ENCODE measurements at places on chromosomes 12 and 14.
A peak's percentile ranks its signal among the peaks of the same experiment; 100 is the strongest.

GRCh38 chr12:33710548-33710947 is 270.9 kb upstream of the SYT10 start:
- no peaks in the 10 kb centered on the region for H3K27me3 ChIP-seq
- no peaks in the 10 kb centered on the region for H3K4me1 ChIP-seq
- H3K36me3 ChIP-seq, result no peaks in the 10 kb centered on the region
- no peak for DNase-seq

DNA sequence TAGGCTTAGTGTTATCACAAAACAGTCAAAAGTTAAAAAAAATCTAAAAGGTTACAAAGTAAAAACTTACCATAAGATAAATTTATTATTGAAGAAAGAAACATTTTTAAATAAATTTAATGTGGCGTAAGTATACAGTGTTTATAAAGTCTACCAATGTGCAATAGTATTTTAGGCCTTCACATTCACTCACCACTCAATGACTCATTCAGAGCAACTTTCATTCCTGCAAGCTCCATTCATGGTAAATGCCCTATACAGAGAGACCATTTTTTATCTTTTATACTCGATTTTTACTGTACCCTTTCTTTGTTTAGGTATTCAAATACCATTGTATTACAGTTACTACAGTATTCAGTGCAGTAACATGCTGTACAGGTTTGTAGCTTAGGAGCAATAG is 124.5 kb downstream of the ANO4 start:
- no peaks in the 10 kb centered on the region for H3K36me3 ChIP-seq
- no peaks in the 10 kb centered on the region for H3K4me1 ChIP-seq
- no peak for DNase-seq
- H3K4me3 ChIP-seq, result no peak overlapping the region

DNA sequence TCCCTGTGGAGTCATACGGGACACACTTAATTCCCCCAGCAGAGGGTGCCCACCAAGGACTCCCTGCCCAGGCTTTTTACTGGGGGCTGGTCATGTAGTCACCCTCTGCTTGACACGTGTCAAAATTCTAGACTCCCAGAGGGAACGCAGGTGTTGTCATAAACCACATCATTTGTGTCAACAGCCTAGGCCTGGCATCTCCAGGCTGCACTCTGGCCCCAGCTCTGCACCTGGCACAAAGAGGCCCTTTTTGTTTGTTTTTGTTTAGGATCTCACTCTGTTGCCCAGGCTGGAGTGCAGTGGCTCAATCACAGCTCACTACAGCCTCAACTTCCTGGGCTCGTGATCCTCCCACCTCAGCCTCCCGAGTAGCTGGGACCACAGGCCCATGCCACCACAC is 21.1 kb downstream of the BRI3BP start:
- peaks cover 27% of the 10 kb centered on the region for H3K36me3 ChIP-seq
- DNase-seq, result no peak
- H3K27ac ChIP-seq, result no peak overlapping the region
- H3K4me3 ChIP-seq, result no peak overlapping the region

- DNase-seq, result no peak
- no peak overlapping the region for H3K4me3 ChIP-seq
- H3K27ac ChIP-seq, result no peak overlapping the region
- no peaks in the 10 kb centered on the region for H3K36me3 ChIP-seq
- no peaks in the 10 kb centered on the region for H3K4me1 ChIP-seq
- H3K27me3 ChIP-seq, result peaks cover 16% of the 10 kb centered on the region
Measured at GRCh38 chr14:62015945-62016344, 253.7 kb downstream of the SNAPC1 start.

DNA sequence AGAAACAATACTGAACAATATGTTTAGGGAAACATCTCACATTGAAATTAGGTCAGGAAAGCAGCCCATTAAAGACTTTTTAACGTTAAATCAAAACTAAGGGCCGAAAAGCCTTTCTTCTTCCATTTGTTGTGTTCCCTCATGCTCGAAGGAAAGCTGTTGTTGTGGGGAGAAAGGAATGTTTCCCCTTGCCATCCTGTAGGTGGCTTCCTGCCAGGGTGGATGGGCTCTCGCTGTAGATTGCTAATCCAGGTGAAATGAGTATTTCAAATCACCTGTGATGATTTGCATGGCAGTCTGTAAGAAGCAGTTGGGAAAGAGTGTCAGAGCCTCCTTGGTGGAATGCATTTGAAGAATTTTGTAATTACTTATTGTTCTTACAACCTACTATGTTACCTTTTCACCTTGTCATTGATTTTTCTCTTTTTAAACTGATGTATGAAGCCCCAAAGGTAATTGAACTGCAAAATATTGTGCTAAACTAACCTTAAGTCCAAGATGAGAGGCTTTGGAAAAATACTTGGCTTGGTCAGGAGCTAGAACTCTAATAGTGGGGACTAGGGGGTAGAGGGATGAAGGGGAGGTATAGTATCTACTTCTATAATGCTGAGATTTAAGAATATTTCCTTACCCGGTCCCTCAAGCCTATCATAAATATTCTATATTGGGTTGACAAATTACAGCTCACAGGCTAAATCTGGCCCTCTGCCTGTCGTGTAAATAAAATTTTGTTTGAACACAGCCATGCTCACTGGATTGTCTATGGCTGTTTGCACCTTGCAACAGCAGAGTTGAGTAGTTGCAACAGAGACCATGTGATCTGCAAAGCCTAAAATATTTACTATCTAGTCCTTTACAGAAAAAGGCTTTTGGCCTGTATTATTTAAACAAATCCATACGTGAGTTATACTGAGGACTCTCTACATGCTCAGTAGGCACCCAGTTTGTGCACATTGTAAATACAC is 7.7 kb upstream of the DCP1B start:
- no peak overlapping the region for H3K27ac ChIP-seq
- no peaks in the 10 kb centered on the region for H3K4me1 ChIP-seq
- H3K4me3 ChIP-seq, result no peak overlapping the region
- H3K36me3 ChIP-seq, result no peaks in the 10 kb centered on the region
- H3K27me3 ChIP-seq, result no peaks in the 10 kb centered on the region

GRCh38 chr12:107655281-107656065 is 30.1 kb upstream of the PWP1 start:
- no peak overlapping the region for H3K27ac ChIP-seq
- no peaks in the 10 kb centered on the region for H3K4me1 ChIP-seq
- H3K27me3 ChIP-seq, result no peaks in the 10 kb centered on the region

- DNase-seq, result no peak
- H3K4me1 ChIP-seq, result peaks cover 13% of the 10 kb centered on the region
- no peak overlapping the region for H3K4me3 ChIP-seq
- no peaks in the 10 kb centered on the region for H3K36me3 ChIP-seq
Measured at GRCh38 chr12:68349220-68349621, 17.1 kb upstream of the MDM1 start.

DNA sequence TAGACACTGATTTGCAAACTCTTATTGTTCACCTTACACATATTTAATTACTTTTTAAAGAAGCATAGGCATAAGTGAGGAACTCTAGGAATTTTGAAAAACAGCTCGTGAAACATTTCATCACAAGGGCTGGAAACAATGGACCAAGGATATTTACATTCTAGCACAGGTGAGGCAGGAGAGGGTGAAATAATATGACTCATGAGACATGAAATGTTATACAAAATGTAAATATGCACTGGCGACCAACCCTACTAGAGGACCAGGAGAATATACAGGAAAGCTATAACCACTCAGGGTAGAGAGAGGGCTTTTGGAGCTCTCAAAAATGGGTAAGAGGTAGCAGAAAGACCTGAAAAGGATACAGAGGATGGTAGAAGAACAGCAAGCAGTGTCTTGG is 115.3 kb downstream of the PTGER2 start:
- no peaks in the 10 kb centered on the region for H3K36me3 ChIP-seq
- H3K4me3 ChIP-seq, result no peak overlapping the region
- H3K4me1 ChIP-seq, result peaks cover 10% of the 10 kb centered on the region
- DNase-seq, result no peak

DNA sequence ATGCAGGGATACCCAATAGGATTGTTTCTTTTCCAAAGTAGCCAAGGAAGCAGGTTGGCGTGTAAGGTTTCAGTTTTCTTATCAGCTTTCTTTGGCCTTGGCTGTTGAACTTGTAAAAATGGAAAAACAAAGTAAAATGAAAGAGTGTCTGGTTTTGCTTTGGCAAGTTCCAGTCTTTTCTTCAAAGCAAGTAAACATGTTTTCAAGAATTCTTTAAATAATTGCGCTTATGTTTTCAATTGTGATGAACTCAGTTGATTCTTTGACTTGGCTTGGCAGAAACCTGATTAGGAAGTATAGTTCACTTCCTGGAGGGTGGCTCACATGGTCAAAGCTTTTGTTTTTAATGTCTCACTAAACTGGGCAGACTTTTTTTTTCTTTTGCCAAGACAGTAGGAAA is 112.2 kb upstream of the USP44 start:
- H3K36me3 ChIP-seq, result no peaks in the 10 kb centered on the region
- H3K4me3 ChIP-seq, result no peak overlapping the region
- H3K27ac ChIP-seq, result no peak overlapping the region
- H3K4me1 ChIP-seq, result no peaks in the 10 kb centered on the region

- DNase-seq, result no peak
- no peak overlapping the region for H3K27ac ChIP-seq
- no peak overlapping the region for H3K4me3 ChIP-seq
- H3K36me3 ChIP-seq, result no peaks in the 10 kb centered on the region
Measured at GRCh38 chr12:5217936-5218335, 174.3 kb downstream of the KCNA5 start.

- H3K27me3 ChIP-seq, result peaks cover 18% of the 10 kb centered on the region
- H3K27ac ChIP-seq, result no peak overlapping the region
- no peaks in the 10 kb centered on the region for H3K36me3 ChIP-seq
- no peak for DNase-seq
- H3K4me1 ChIP-seq, result peaks cover 4% of the 10 kb centered on the region
Measured at GRCh38 chr12:77013091-77013490, 52.3 kb downstream of the E2F7 start.

DNA sequence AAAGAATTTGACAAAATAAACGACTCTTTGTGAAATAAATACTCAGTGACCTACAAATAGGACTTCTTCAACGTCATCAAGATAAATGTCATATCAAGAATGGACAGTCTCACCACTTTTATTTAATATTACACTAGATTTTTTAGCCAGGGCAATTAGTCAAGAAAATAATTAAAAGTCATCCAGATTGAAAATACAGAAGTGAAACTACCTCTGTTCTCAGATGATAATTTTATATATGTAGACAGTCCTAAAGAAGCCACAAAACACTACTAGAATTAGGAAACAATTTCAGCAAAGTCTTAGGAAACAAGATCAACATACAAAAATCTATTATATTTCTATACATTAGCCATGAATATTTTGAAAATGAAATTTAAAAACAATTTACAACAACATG is 689.6 kb upstream of the SEL1L start:
- no peak overlapping the region for H3K4me3 ChIP-seq
- no peaks in the 10 kb centered on the region for H3K36me3 ChIP-seq
- no peak overlapping the region for H3K27ac ChIP-seq
- no peaks in the 10 kb centered on the region for H3K4me1 ChIP-seq
- no peak for DNase-seq
- no peaks in the 10 kb centered on the region for H3K27me3 ChIP-seq

DNA sequence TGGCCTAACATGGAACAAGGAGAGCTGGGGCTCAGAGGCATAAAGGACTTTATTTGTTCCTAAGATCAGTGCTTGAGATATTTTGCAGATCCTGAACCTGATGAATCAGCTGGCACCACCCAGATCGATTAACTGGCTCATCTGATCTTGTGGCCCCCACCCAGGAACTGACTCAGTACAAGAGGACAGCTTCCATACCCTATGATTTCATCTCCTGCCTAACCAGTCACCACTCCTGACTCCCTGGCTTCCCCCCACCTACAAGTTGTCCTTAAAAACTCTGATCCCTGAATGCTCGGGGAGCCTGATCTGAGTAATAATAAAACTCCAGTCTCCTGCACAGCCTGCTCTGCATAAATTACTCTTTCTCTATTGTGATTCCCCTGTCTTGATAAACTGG is 5.1 kb downstream of the C12orf56 start:
- H3K36me3 ChIP-seq, result peaks cover 4% of the 10 kb centered on the region
- peak; percentile 41 for DNase-seq
- peaks cover 4% of the 10 kb centered on the region for H3K27me3 ChIP-seq

DNA sequence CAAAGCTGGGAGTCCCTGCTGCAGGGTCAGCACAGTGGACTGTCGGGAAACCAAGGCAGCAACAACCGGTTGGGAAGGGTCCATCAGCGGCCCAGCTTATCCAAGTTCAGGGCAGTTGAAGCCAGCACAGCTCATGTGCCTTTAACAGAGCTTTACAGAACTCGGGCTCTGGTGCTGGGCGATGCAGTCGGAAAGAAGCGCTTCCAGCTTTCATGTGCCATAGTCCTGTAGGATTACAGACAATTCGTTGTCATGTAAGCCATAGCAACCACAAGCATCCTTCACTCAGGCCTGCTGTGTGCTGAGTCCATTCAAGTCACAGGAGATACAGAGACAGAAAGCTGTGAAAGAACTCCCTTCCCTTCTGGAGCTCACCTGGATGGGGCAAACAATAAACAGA is 3.5 kb upstream of the FAM181A start:
- H3K4me1 ChIP-seq, result no peaks in the 10 kb centered on the region
- DNase-seq, result no peak

DNA sequence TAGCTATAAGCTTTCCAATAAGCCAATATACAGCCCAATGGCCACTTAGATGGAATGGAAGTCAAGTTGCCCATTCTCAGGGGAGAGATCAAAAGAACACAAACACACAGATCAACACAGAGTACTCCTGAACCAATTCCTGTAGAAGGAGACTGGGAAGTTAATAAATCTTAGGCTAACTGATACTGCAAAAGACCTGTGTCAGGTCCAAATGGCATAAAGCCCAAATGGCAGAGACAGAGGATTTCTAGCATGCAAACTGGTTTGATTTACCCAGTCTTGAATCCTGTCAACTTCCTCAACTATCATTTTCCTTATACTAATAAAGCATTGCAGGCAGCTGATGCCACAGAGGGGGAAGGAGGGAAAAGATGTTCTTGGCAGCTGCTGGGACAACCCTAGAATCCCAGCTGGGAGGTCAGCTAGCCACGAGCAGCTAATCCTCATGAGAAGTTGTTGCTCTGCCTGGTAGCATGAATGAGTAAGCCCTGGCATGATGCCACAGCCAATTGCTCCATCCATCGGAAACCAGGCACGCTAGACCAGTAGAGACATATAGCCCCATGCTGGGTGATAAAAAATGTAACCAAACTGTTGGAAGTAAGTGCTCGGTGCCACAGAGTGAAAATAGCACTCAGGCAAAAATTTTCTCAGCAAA is 26.2 kb downstream of the ANG start:
- H3K27ac ChIP-seq, result no peak overlapping the region
- H3K27me3 ChIP-seq, result peaks cover 2% of the 10 kb centered on the region
- H3K36me3 ChIP-seq, result no peaks in the 10 kb centered on the region
- no peak for DNase-seq
- peaks cover 7% of the 10 kb centered on the region for H3K4me1 ChIP-seq

- peak overlapping the region; percentile 47 for H3K4me3 ChIP-seq
- peaks cover 94% of the 10 kb centered on the region for H3K4me1 ChIP-seq
- H3K36me3 ChIP-seq, result peaks cover 60% of the 10 kb centered on the region
- H3K27me3 ChIP-seq, result peaks cover 3% of the 10 kb centered on the region
- peak overlapping the region; percentile 93 for H3K27ac ChIP-seq
Measured at GRCh38 chr14:61475316-61475715, 153.9 kb downstream of the PRKCH start.
